ENCODE measurements at places on chromosomes 11 and 22. TPM values are rescaled to one million over a fixed set of nuclear protein-coding genes. Genes with fewer than 3 reads are reported as not detected.
A peak's percentile ranks its signal among the peaks of the same experiment; 100 is the strongest.

DNA sequence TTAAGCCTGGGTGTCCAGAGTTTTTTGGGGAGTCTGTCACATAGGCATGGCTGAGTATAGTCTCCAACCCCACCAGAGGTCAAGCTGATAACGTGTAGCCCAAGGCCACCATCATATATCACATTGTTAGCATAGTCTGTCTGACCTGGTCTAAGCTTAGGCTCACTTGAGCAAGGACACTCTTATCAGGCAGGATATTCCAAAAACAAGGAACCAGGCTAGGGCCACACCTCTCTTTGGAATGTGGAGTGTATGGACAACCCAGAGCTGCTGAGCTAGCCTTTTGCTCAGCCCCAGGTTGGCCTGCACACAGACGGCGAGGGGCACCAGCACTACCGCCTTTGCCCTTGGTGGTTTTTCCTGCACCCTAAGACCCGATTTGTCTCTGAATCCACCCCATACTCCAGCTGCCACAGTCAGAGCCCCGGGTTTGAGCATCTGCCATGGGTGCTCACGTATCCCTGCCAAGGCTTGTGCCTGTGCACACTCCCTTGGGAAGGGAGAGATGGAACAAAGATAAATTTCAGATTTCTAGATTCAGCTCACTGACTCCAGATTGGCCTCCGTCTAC lies 7.2 kb downstream of the SNAP29 start:
- no peak for DNase-seq

The BACE1 gene
- total RNA-seq, result 18.6 TPM

The MPZL3 gene
- 9.8 TPM for total RNA-seq

DNA sequence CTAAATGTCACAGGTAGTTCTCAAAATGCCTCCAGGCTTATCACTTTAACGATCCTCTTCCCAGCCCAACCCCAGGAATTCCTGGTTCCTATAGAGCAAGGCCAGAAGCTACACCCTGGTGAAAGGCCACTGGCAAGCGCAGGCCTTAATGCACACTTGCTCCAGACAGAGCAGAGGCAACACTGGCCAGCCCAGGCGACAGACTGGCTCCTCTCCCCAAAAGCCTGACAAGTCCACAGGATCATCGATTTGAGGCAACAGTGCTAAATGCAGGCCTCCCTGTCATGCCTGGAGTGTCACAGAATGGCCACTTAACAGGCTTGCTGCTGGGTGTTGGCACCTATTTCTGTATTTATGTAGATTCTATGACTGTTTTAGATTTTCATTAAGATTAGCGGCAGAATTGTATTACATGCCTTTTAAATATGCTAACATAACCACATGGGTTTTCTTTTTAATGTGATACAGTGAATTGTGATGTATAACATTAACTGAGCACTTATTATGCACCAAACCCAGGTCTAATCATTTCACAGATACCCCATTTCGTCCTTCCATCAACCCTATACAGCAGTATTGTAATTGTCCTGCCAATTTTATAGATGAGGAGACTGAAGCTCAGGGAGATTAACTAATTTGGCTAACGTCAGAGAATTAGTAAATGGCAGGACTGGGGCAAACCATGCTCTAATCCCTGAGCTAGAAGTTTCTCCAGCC lies 38.6 kb downstream of the PACSIN2 start:
- DNase-seq, result no peak

DNA sequence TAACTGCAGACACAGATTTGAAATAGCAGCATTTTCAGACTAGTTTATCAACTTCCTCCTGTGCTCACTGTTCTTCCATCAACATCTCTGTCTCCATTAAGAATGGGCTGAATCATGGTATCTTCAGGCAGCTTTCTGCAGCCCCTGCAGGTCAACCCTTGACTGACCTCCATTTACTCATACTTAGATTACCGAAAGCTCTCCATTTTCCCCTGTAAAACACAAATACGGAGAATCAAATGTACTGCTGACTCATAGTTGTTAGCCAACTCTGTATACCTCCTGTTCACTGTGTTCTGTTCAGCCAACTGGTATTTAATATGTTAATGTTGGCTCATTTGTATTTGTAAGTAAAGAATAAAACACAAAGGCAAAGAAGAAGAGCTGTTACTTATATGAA lies 364.0 kb downstream of the CASP12 start:
- peak; percentile 37 for DNase-seq

DNA sequence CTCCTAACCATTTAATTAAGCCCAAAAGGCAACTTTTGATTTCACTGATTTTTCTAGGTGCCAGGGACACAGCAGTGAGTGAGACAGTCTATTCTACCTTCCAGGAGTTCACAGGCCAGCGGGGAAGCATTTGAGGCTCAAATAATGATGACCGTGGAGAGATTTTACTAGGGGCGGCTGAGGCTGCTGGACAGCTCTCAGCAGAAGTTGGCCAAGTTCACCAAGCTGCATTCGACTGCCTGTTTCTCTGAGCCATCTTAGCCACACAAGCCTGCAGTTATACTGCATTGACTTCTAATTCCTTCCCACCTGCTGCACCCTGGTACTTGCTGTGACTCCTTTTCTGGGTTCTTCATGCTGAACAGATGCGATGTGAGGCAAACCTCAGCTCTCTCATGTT lies 168.9 kb upstream of the TBCEL start:
- DNase-seq, result no peak

Measured in H4 (cell line).